Stimulated activated CD4-positive, alpha-beta T cell treated with anti-CD3 and anti-CD28 coated beads, Interleukin-1b, Interleukin-23, amount 100 ng/mL, for 1 hour (primary cell): ENCODE measurements at places on chromosomes 1 and 21.

- no peak for DNase-seq
These were observed 79.8 kb upstream of the KIAA0040 start for GRCh38 chr1:175272361-175272760.

DNA sequence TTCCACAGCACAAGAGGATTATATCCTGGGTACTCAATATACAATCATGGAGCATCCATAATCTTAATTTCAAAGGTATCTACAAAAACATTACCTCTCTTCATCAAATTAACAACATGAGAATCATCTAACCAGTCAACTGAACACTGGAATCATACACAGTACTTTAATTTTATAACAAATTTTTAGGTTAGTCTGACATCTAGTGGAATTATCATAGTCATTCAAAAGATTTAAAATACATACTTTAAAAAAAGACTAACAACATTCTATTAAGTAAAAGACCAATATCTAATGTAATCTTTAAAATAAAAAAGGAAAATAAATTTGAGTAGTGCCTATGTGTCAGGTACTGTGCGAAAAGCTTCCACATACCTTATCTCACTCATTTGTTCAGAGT is 16.8 kb upstream of the SH3GLB1 start:
- no peak for DNase-seq

DNA sequence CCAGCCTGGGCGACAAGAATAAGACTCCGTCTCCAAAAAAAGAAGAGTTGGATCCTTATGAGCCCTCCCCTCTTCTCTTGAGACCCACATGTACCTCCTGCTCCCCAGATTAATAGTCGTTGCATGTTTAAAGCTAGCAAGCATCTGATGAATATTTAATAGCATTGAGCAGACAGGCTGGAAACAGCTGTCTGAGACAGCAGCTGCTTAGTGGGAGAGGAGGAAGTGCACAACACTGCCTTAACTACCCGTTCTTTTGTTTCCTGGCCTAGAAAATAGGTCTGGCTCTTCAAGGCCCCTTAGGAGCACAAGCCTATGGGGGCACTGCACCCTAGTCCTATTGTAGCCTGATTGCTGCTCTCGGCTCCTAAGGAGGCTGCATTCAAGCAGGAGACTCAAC is 17.3 kb upstream of the TMEM39B start:
- no peak for DNase-seq

GRCh38 chr1:167562702-167563101 is 9.1 kb upstream of the CREG1 start:
- DNase-seq = no peak

DNA sequence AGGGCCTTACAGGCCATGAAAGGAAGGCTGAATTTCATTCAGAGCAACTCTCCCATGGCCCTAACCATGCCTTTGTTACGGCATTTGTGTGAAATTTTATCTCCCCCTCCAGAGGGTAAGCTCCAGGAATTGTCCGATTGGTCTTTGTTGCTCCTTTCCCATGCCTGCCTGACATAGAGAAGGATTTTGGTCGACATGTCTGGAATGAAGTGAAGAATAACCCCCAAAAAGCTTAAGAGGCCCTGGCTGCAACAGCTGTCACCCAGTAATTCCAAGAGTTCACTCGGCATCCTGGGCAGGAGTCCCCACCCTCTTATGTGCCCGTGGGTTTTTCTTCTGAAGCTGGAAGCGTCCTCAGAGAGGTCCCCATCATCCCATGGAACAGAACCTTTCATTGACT is 20.6 kb downstream of the CDA start:
- DNase-seq = no peak

DNA sequence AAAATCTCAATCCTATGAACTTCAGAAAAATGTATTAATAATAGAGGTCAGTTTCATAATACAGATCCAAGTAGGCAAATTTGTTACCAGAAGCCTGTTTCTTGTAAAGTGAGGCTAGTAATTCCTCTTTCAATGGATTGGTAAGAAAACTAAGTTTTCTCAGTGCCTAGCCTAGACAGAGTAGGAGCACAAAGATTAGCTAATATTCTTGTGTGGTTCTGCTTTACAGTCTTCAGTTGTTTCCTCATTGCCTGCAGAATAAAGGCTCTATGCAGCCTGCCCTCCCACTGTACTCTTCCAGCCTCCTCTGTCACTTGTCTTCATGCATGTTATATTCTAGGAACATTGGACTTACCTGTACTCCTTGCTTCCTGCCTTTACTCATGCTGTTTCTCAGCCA is 2.4 kb upstream of the PPP1R15B start:
- no peak for DNase-seq

GRCh38 chr21:39788383-39788782 is 43.4 kb downstream of the IGSF5 start:
- no peak for DNase-seq

- no peak for DNase-seq
These were observed 527 bp downstream of the MACO1 start for GRCh38 chr1:25430967-25431881.

DNA sequence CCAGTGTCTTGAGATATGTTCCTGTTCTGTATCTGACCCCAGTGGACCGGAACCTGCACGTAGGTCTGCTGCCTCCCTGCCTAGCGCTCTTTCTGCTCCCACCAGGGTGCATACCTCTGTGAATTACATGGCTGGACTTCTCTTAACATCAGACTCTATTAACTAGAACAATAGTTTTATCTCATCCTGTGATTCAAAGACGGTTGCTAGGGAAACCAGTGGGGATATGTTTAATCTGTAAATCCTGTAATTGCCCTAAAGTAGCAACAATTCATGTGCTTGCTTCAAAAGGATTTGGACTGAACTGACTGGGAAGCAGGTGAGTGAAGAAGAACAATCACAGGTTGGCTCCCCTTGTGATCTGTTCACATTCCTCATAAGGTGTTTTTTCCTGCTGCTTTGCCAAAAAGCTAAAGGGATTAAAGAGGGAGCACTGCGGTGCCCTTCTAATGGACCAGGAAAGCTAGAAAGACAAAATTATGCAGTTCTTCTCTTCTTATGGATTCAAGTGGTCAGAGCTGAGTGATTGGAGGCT is 52.7 kb upstream of the DIRAS3 start:
- DNase-seq = no peak

- DNase-seq = no peak
These were observed 3.9 kb upstream of the ZNF678 start for GRCh38 chr1:227559499-227559898.

DNA sequence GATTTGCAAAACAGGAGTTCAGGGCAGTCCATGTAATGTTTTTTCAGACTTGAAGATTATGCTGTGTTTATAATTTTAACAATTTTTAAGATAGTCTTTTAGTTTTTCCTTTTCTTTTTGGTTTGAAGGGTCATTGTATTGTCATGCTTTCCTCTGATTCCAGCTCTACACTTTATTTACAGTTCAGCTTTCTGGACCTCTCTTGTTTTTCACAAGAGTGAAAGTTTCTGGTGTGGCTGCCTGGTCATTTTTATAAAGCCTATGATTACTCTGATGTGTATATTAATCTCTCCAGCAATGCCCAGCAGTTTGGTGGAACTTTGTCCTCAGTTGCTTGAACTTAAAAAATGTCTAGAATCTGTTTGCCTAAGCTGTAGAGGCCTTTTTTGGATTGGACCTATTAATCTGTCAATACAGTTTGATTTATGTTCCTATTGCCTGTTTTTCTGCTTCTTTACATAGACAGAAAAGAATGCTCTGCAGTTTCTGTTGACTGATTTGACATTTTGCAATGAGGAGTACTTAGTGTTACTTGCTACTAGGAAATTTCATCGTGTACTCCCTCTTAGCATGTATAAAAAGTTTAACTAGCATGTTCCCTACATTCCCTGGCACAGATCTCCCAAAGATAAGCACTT is 52.2 kb downstream of the XCL2 start:
- DNase-seq = no peak

DNA sequence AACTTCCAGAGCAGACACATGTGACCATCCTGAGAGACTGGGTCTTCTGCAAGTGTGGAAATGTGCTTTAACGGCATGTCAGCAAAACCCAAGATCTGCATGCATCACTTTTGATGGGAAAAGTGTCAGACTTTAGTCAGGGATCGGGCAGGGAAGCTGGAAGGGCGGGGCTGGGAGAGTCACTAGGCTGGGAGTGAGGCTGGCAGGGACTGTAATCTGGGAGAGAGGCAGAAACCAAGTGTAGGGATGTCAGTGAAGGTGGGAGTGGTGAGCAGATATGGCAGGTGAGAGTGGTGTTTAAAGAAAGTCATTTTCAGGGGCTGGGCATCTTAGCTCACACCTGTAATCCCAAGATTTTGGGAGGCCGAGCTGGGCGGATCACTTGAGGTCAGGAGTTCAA is 11.3 kb downstream of the CDA start:
- DNase-seq = no peak

DNA sequence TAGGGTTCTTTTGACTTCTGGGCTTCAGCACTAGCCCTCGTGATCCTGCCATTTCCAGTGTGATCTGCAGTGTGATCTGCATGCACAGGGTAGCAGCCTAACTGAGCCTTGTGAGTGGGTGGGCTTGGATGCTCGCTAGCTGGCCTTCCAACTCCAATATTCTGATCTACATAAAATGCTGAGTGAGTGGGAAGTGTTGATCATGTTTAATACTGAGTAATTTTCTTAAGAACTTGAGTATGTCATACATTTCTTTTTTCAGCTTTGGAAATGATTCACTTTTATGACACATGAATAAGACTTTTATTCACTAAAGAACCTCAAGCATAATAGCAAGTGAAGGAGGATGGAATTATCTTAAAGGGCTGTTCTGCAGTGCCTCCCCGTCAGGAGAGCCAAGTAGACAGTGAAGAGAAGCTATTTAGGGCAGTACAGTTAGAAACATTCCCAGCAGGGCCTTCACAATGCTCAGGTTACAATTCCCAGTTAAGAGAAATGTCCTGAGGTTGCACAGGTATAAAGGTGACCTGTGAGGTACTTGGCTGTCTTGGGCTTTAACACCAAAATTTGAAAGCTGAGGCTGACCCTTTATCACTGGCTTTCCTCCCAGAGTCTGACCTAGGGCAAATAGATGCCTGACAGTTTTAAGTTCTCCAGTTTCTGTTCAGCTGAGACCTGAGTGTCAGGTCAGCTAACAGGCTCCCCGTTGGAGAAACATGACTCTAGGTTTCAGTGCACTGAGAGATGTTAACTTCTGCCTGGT is 29.1 kb upstream of the LRRC8C start:
- DNase-seq = no peak

GRCh38 chr1:210696709-210697108 is 368.0 kb downstream of the HHAT start:
- DNase-seq = no peak

GRCh38 chr1:94872771-94873495 is 52.8 kb downstream of the SLC44A3 start:
- no peak for DNase-seq

- no peak for DNase-seq
These were observed 143.5 kb downstream of the C1orf94 start for GRCh38 chr1:34320053-34320669.

DNA sequence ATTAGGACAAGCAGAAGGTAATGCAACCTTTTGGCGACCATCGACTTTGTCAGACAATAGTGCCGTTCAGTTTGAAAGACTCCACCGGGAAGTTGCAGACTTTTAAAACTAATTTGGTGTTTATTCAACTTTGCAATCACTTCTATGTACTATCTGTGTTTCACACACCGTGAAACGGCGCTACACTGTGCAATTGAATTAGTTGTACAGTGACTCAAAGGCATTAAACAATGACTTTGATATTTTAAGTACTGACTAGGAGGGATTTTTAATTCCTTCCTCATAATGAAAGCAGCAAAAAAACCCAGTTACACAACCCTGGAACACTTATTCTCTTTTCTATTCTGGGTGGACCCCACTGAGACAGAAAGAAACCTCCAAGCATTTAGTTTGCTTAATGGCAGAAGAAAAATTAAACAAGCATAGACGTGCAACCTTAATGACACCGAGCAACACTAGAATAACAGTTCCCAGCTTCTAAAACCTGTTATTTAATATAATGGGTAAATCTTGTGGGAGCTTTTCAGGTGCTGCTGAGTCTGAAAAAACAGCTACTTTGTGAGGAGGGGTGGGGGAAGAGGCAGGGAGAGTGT is 176.8 kb downstream of the LMO4 start:
- no peak for DNase-seq

DNA sequence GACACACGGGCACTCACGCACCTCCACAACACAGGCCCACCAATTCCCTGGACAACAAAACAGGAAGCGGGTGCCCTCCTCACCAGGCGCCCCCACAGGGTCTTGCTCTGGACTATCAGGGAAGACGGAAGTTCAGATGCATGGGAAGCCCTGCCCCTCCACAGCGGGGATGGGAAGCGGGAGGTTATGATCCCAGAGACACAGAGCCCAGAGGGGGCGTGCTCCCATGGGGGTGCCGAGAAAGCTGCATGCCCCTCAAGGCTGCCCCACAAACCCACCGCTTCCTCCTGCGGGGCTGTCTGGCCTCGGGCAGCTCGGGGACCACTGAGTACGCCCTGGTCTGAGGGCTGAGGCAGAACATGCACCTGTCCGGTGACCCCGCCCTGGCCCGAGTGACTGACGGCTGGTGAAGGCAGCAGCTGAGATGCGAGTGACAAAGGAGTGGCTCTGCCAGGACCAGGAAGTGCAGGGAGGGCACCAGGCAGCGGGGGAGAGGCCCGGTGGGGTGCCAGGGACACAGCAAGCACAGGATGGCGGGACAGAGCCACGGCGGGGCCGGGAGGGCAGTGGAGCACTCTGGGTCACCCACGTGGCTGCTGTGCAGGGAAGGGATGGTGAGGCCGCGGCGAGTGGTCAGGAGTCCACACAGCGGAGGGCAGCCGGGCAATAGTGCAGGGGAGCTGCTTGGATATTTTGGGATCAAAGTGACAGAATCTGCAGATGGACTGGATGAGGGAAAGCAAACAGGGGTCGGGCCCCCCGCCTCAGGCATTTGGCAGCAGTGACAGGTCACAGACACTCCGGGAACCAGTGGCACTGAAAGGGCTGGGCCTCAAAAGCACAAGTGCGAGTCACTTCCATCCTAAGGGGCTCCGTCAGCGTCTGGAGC is 18.6 kb downstream of the NADK start:
- no peak for DNase-seq

- no peak for DNase-seq
These were observed 9.6 kb downstream of the TENT5C start for GRCh38 chr1:117615474-117615873.

GRCh38 chr21:42701706-42702456 is 48.5 kb downstream of the PDE9A start:
- no peak for DNase-seq

GRCh38 chr1:184941735-184942134 is 32.6 kb downstream of the NIBAN1 start:
- DNase-seq = no peak

GRCh38 chr1:248699099-248699498 is 3.5 kb downstream of the OR14I1 start:
- no peak for DNase-seq

DNA sequence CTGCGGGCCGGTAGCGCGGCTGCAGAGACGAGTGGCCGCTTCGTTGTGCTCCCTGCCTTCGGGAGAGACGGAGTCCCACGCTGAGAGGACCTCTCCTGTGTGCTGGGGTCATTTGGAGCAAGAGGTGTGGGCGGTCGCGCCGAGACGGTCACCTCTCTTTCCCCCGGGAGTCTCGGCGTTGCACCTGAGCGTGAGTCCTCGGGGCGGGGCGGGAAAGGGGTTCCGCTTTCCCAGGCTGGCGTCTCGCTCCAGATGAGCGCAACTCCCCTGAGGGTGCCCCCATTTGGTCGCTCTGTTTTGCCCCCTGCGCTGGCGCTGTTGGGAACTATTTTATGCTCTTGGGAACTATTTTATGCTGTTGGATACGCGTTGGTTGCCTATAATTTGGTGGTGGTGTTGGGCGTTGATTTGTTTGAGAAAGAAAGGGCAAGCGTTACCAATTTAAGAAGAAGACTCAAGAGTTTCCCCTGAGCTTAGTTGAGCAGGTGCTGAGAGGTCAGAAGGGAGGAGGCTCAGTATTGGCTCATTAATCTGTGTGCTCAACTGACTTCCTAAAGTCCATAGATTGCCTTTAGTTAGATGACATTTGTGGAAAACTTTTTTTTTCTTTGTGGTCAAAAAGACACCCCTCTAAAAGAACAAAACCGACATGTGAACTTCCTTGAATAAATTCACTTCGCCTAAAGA is 683 bp downstream of the LRRC8B start:
- no peak for DNase-seq
